ENCODE measurements at places on chromosomes 7 and 10.

DNA sequence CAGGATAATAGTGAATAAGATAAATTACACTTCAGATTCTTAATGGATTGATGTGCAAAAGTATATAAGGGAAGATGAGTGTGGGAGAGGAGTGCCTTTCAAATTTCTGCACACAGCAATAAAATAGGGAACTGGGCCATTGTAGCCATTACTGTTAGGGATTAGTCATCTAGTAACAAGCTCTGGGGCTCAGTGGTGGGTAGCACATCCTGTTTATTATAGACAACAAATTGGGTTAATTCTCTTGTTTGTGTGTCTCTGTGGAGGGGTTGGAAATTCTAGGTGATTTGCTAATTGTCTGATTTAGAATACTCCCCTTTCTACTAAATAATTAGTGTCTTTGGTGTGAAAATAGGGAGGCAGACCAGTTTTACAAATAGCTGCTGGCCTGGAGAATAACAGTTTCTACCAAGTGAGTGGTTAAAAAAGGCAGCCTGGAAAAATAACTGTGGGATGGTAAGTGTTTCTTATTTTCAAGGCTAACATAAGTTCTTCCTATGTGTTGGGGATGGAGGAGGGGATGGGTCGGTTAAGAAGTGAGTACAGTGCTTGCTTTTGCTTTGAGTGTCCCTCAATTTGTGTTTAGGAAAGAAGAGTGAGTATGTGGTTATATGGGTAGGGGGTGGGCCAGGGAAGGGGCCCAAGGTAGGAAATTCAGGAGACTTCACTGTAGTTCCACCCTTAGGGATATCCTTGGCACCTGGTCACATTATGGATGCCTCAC, 43.3 kb upstream of the TMEM248 start:
- peak; percentile 10 for DNase-seq

- peak; percentile 74 for DNase-seq
These were observed 496.3 kb upstream of the KLF6 start for GRCh38 chr10:4281190-4281825.

GRCh38 chr10:80552151-80552646, 14.5 kb downstream of the SH2D4B start:
- DNase-seq, result no peak

DNA sequence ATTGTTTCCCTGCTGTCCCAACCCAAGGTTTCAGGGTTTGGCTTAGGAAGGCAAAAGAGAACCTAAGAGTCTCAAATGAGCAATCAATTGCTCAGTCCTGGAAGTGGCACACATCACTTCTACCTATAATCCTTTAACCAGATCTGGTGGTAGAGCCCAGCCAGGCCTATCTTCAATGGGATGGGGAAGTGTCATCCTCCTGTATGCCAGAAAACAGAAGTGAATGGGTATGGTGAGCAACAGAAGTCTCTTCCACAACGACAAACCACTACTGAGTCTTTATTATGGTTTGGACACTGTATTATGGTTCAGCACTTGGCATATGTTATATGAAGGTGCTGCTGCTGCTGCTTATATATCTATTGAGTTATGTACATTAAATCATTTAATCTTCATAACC, 3.0 kb upstream of the AKR1B1 start:
- DNase-seq, result no peak

GRCh38 chr10:101028446-101029337, 2.2 kb downstream of the PDZD7 start:
- no peak for DNase-seq

DNA sequence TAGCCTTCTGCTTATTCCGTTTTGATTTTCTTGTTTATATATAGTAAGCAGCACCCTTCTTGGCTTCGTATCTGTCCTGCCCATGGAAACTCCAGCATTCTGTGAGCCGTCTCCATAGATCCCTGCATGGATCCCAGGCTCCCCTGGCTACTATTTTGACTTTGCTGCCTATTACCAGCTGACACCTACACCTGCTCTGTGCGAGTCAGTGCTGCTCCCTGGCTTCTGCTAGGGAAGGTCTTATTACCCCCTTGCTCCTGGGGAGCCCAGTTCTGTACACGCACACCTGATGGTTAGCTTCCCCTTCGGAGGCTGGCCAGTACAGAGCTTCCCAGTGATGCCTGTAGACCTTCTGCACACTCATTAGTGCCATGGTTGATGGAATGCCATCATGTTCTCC, 35.4 kb downstream of the NACAD start:
- no peak for DNase-seq

DNA sequence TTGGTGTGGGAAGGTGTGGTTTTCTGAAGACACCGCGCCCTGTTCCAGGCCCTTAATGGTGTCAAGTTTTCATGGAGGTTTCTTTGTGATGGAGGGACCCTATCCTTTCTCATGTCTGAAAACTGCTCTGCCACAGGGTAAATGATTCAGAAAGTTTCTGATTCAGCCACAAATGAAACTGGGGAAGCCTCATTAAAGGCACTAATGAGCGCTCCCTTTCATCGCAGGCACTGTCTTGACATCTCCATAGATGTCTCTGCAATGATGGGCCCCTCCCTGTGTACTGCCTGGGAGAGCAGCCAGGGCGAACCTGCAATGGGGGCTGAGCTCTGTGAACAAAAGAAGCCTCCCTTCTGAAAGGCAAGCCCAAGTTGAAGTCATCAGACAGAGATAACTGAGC, 355.3 kb downstream of the PRPF18 start:
- DNase-seq, result no peak

DNA sequence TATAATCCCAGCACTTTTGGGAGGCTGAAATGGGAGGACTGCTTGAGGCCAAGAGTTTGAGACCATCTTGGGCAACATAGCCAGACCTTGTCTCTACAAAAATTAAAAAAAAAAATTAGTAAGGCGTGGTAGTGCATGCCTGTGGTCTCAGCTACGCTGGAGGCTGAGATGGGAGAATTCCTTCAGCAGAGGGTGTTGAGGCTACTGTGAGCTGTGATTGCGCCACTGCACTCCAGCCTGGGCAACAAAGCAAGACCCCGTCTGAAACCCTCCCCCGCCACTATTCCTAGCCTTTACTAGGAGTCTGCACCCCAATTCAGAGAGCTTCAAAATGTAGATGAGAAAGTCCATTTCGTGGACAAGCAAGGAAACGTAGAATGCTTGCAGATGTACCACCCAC, 95.2 kb downstream of the PRPF18 start:
- DNase-seq, result peak; percentile 53

GRCh38 chr10:110216240-110216639, 8.8 kb downstream of the MXI1 start:
- DNase-seq, result no peak

GRCh38 chr10:13346283-13347042, 1.6 kb downstream of the SEPHS1 start:
- peak; percentile 87 for DNase-seq

Measured in fibroblast of skin of right biceps (primary cell).